ENCODE measurements at places on chromosomes 4 and X.
A peak's percentile ranks its signal among the peaks of the same experiment; 100 is the strongest.

- DNase-seq = no peak
These were observed 141.7 kb upstream of the SCML1 start for GRCh38 chrX:17595456-17596035.

DNA sequence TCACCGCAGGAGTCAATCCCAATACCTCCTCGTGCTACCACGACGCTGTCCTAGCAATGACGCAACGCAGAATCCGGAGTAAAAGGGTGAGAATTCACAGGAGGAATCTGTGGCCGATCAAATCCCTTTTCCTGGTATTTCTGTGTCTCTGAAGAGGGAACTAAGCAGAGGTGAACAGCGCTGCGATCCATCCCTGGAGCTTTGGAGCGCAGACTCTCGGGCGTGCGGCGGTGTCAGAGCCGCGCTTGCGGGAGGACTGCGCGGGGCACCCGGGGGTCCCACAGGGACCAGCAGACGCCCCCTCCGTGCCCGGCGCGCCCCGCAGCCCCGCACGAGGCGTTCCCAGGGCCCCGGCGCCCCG lies 17.2 kb upstream of the ZNF718 start:
- no peak for DNase-seq

DNA sequence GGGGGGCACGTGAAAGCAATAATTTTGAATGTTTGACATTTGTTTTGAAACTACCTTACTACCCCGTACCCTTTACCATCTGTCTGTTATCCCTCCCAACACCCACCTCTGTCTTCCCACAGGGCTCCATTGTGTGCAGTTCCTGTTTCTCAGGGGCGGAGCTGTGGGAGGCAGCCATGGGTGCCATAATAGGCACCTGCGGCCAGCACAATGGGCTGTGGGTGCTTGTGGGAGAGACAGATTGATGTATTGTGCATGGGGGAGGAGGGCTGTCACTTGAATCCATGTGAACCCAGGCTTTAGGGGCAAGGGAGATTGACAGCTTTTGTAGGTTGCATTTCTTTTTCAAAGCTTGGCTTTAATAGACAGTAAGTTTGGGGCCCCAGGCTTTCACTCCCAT lies 122.6 kb upstream of the CXorf66 start:
- no peak for DNase-seq

DNA sequence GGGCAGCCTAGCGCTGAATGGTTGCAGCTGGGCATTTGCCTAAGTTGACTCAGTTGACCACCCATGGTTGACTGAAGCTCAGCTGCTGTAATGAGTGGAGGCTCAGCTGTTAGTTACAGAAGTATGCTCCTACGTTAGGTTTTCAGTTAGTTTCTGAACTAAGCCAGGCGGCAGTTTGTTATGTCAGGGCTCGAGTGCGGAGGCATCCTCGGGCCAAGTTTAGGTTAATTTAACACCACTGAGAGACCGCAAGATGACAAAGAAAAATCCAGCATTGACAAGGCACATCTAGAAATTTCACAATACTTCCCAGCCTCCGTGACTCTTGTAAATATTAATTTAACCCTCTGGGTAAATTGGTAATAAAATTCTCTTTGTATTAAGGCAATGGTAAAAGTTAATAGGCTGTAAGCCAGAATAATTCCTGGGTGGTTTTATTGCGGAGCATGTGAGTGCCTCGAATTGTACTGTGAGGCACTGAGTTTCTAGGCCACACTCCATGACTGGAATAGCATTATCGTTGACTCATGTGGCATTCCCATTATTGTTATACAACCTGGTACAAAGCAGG lies 33.1 kb upstream of the CDKN2AIP start:
- no peak for DNase-seq

- DNase-seq = no peak
These were observed 173.1 kb upstream of the KLF3 start for GRCh38 chr4:38490753-38491446.

DNA sequence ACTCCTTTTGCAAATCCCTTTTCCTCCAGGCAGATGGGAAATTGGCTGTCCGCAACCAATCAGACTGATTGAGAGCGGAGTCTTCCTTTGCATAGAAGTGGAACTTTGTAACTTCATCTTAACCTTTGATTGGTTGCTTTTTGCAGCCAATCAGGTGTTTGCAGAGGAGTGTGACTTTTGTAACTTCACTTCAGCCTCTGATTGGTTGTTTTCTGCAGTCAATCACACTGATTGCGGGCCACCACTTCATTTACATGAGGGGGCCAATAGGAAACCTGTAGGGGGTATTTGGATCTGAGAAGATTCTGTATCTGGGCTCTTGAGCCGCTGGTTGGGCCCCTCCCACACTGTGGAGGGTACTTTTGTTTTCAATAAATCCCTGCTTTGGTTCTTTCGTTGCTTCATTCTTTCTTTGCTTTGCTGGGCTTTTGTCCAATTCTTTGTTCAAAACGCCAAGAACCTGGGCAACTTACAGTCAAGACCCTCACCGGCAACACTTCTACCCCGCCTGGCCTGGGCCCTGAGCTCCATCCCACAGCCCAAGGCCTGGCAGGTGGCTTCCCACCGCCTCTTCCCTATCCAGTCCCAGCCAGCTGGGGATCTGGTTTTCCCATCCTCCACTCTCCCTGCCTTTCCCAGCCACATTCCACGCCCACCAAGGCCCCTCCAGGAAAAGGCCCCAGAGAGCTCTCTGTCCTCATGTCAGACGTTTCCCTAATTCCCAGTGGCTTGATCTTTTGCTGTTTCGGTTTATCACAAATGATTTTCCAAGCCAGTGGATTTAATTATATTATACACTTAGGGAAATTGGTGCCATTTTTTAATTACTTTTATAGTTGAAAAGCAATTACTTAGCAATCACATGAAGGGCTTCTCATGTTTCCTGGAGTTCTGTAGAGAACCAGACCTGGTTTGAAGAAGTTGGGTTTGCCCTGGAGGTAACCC lies 110.2 kb upstream of the STX18 start:
- no peak for DNase-seq

GRCh38 chrX:105695451-105695850 lies 126.9 kb upstream of the NRK start:
- no peak for DNase-seq

GRCh38 chrX:101347859-101348451 lies 587 bp downstream of the TIMM8A start:
- peak; percentile 40 for DNase-seq

DNA sequence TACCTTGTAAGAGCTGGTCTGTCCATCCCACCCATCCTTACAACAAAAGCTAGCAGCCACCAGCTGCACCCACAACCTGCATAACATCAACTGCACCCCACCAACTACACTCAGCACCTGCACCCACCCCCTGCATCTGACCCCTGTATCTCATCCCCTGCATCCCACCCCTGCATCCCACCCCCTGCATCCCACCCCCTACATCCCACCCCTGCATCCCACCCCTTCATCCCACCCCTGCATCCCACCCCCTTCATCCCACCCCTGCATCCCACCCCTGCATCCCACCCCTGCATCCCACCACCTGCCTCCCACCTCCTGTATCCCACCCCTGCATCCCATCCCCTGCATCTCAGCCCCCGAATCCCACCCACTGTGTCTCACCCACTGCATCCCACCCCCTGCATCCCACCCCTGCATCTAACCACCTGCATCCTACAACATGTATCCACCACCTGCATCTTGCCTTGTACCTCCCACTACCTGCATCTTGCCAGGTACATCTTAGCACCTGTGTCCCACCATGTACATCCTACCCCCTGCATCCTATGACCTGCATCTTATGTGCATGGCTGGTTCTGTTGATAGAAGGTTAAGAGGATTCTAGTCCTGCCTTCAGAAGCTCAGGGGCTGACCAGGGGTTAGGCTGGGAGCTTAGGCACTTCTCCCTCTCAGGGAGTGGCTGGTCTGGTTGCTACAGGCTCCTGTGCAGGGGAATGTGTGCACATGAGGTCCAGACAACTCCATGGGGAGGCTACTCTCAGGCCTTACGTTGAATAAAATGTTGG lies 9.4 kb downstream of the TMEM271 start:
- DNase-seq = no peak

DNA sequence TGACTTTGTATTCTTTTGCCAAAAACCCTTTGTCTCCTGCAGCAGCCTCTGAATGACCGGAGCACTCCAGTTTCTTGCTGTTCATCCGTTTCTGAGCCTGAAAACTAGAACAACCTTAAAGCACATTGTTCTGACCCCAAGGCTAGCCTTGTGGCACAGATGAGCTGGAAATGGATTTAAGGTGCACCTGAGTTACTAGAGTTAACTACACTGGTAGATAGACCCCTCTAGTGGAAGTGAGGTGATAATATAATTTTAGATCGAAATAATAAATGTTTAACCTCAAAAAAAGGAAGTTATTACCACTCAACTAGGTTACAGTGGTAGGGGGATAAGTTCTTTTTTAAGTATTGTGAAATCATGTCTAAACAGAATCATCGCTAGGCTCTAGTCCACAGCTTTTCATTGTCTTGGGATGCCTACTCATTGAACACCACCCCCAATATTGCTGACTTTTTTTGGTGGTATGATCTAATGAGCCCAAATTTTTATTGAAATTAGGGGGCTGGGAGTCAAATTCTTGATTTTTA lies 2.7 kb downstream of the PLS3 start:
- no peak for DNase-seq

DNA sequence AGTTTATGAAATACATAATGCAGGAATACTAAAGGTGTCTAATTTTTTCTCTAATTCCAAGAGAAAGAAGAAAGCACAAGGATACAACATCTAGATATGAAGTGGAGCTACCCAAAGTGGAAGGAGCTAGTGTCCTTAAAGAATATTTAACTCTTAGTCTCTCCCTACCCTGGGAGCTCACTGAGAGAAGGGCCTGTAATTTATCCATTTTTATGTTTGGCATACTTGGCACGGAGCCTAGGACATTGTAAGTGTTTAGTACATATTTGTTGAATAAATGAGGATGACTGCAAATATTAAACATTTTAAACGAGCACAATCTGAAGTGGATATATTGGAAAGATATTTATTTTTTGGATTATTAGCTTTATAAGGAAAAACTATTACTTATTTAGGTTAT lies 674.8 kb downstream of the IQCM start:
- DNase-seq = no peak

- no peak for DNase-seq
These were observed 466.8 kb upstream of the FAM241A start for GRCh38 chr4:111678479-111678878.

DNA sequence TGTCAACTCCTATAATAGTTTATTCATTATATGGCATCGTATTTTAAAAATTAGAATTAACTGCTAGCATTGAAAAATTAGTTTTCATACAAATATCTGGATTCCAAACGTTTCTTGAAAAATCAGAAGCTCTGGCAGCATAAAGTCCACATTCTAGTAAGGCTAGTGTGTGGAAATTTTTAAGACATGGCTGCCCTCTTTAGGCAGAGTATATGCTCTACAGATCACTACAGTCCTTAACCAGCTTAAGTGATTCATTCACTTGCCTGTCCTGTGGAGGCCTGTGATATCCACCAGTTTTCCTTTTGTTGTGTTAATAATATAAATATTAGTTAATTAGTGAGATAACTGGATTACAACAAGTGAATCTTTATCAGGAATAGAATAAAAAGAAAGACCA lies 287.2 kb downstream of the OPHN1 start:
- DNase-seq = peak; percentile 20

DNA sequence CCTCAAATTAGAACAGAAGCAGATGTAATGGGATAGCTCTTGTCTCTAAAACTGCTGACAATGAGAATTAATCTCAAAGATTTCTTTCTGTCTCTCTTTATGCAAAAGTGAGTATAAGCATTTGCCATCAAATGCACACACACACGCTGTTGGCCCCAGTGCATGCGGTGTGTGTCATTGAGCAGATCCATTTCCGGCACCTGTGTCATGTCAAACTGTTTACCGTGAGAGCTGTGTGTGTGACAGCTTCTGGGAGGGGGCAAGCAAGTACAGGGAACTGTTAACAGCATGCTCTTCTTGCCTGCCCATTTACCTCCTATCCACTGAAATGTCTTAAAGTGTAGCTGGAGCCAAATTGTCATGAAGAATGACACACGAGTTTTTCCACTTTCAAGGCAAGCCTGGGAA lies 297.9 kb upstream of the FAT4 start:
- no peak for DNase-seq

GRCh38 chr4:70914000-70914399 lies 11.8 kb downstream of the MOB1B start:
- DNase-seq = no peak

DNA sequence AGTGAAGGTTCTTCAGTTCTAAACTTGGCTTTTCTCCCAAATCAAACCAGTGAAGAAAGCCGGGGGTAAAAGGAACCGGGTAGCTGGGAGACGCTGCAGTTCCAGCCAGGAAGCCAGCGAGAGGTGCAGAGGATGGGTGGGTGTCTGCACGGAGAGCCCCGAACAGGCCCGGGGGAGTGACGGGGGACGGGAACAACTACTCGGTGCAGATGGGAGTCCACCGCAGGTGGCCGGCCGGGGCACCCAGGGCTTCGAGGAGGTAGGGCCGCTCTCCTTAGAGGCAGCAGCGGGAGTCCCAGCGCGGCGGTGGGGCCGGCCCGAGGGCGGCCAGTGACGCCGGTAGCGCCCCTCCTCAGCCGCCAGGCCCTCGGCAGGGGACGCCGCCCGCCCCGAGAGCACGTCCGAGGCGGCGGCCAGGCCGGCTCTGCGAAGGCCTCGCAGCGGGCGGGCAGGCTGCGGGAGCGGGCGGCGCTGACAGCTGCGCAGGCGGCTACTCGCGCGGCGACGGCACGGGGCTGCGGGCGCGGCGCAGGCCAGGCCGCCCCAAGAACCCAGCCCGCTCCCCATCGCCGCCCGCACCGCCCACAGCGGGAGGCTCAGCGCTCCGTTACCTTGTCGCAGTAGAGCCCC lies 449 bp downstream of the FBXL5 start:
- DNase-seq = peak; percentile 36

DNA sequence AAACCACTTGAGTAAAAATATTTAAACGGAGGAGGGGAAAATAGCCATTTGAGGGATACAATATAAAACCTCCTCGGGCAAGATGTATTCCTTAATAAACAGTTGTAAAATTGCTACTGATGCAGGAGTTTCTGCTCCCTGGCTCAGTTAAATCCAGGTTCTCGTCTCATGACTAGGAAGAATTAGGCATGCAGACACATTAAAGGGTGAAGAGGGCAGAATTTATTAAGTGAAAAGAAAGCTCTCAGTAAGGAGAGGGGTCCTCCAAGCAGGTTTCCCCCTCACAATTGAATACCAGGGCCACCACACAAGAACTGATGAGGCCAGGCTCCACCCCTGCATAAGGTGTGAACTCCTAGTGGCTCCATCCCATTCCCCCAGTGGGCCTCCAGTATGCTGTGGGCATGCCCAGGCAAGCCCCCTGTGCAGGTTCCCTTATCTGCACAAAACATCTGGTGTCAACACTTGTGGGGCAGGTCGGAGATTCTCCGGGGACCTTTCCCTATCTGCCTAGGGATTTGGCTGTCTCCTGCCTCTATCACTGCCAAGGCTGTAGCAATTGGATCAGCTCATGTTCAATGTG lies 80.4 kb downstream of the HS6ST2 start:
- no peak for DNase-seq

DNA sequence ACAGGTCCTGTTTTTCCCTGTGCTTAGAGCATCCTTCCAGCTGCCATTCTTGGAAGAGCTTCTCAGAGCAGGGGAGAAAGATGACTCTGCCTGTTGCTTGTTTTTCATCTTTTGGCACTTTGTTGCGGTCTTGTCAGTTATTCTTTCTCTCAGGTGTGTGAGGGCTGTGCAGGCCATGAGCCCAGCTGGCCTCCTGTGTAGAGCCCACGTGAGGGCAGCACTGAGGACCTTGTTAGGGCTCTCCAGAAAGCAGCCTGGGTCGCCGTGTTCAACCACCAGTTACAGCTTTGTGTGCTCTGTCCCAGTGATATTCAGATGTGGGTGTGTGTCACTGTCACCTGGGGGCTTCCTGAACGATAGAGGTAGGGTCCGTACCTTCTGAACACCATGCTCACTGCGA lies 52.8 kb downstream of the NOP14 start:
- no peak for DNase-seq
